ENCODE measurements at places on chromosomes 11 and 22.

DNA sequence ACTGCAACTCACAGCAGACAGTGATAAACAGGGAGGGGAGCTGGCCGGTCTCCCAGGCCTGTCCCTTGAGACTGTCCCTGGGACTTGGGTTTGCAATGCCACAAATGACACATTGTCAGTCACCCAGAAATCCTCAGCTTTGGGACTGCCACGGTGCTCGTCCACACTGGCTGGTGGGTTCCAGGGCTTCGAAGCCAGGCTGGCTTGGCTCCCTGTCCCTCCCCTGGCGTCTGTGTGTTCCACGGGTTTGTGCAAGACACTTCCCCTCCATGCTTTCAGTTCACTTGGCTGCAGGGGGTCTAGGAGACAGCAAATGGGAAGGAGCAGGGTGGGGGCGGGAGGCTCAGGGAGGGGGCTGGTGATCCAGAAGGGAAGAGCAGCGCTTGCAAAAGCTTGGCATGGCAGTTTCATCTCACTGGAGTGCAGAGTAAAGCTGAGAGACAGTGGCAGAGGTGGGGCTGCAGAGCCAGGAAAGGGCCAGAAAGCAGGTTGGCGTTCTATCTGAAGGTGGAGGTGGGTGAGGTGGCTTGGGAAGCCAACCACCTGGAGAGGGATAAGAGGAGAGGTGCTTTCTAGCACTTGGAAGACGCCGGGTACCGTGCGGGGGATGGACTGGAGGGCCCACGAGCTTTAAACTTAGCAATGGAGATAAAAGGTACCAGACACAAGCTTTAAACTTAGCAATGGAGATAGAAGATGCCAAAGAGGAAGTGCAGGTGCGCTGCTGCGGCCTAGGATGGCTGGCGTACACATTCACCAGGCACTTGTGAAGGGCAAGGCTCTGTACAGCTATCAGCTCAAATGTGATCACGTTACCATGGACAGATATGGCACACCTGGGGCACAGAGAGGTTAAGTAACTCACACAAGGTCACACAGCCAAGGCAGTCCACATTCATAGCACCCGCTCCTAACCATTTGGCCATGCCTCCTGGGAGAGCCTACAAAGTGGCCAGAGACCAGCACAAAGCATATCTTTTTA lies 86.4 kb upstream of the SHISAL1 start:
- DNase-seq: peak; percentile 30

- peak; percentile 33 for DNase-seq
Measured at GRCh38 chr22:45225732-45226502, 14.8 kb downstream of the KIAA0930 start.

- no peak for DNase-seq
Measured at GRCh38 chr11:67457453-67457852, 2.3 kb downstream of the CABP4 start.

DNA sequence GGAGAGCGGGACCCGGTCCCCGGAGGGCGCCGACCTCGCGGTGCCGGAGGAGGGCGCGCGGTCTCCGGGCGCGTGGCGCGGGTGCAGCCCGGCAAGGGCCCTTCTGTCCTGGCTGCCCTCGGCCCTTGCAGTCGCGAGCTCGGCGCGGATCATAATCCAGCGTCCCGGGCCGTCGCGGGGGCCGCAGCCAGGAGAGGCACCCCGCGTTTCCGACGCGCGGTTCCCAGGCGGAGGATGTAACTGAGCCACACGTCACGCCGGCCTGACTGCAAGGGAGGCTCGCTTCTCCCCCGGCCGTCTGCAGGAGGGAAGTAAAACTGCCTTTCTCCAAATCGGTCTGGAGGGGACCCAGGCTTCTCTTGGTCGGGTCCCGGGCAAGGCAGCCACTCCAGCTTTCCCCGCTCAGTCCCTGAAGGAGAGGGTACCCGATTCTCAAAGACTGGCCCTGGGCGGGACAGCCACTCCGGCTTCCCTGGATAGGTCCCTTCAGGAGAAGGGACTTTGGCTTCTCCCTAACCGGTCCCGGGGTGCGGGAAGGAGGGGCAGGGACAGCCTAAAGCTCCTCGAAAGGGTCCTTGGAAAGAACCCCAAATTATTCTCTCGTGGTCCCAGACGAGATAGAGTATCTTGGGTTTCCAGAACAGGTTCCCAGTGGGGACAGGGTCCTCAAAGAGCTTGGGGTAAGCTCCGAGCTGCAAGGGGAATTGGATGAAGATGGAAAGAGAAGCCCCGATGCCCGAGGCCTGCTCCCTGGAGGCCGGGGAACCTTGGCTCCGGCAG lies 836 bp downstream of the SPON1 start:
- DNase-seq: peak; percentile 61

DNA sequence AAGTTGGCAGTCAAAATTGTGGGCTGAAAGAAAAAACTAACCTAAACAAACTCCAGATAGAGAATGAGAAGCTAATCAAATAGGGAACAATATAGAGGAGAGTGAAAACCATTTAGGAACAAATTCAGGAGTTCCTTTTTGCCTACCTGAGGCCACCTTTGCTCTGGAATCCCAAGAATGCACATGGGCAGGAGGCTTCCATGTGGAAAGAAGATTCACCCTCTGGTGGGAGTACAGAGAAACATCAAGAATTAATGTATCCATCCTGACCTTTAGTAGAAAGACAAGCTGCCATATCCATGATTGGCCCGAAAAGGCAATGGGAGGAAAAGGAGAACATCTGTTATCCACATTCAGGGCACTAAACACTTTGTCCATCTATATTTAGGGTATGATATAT lies 35.0 kb upstream of the MRGPRX1 start:
- DNase-seq: no peak

DNA sequence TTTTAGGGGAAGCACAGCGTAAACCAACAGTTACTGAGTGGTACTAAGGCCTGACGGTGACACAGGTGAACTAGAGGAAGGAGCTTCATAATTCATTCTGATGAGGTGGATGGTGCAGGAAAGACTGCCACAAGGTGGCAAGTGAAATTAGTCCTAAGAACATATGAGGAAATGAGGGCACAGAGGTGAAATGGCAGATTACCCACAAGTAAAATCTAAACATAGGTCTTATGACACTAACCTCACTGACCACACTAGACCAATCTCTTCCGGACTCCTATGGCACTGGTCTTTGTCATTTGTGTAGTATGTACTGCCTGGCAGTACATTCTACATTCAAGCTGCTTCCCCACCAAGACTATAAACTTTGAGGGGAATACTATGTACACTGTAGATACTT lies 20.2 kb downstream of the GAB2 start:
- DNase-seq: no peak

GRCh38 chr11:25943031-25943430 lies 388.9 kb upstream of the ANO3 start:
- no peak for DNase-seq

- DNase-seq: no peak
Measured at GRCh38 chr11:64252003-64252872, 908 bp downstream of the PLCB3 start.

GRCh38 chr22:43118953-43119458 lies 8.5 kb downstream of the BIK start:
- no peak for DNase-seq

- no peak for DNase-seq
Measured at GRCh38 chr11:115893461-115894099, 389.4 kb upstream of the CADM1 start.

- DNase-seq: no peak
Measured at GRCh38 chr11:103077554-103077953, 14.4 kb downstream of the DCUN1D5 start.

GRCh38 chr22:19851291-19852176 lies 3.1 kb downstream of the GNB1L start:
- DNase-seq: peak; percentile 16

DNA sequence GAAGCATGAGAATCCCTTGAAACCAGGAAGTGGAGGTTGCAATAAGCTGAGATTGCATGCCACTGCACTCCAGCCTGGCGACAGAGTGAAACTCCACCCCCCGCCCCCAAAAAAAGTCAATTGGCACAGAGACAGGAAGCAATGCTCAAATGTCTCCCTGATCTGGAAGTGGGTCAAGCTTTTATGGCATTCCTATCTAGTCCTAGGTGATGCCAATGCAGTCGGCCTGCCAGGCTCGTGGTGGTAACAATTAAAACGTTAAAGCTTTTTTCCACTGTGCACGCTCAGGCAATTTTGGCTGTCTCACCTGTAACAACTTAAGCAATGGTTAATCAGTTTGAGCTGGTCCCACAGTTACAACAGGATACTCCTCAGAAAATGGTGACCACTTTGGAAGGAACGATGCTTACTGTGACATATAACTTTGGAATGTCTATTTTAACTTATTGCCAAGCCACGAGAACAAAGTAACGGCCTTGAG lies 18.9 kb upstream of the PISD start:
- DNase-seq: no peak

- DNase-seq: no peak
Measured at GRCh38 chr22:47457021-47457420, 694.6 kb downstream of the TBC1D22A start.

GRCh38 chr22:49647627-49648026 lies 180.0 kb downstream of the BRD1 start:
- DNase-seq: no peak

DNA sequence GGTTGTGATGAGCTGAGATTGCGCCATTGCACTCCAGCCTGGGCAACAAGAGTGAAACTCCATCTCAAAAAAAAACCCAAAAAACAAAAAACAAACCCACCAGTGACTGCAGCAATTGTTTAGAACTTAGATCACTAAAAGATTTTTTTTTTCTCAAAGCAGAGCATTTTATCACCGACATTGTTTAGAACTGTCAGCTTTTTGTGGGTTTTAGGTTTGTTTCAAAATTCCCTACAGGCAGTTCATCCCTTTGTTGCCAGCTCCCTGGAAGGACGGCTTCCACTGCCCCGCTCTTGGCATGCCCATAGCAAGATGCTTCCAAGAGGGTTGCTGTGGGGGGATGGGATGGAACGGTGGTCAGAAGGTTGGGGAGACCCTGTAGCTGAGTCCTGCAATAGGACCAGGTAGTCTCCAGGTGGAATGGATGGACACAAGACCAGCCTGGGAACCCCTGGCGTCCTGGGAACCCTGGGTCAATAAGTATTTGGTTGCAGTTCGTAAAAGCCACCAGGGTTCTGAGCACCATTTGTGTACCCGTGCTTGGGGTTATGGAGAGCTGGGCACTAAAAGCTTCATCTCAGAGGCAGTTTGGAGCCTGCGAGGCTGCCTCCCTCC lies 46.7 kb downstream of the TSPAN18 start:
- no peak for DNase-seq

GRCh38 chr11:105827906-105828305 lies 194.1 kb downstream of the MSANTD4 start:
- DNase-seq: no peak

GRCh38 chr11:134471716-134472455 lies 59.8 kb upstream of the B3GAT1 start:
- no peak for DNase-seq

DNA sequence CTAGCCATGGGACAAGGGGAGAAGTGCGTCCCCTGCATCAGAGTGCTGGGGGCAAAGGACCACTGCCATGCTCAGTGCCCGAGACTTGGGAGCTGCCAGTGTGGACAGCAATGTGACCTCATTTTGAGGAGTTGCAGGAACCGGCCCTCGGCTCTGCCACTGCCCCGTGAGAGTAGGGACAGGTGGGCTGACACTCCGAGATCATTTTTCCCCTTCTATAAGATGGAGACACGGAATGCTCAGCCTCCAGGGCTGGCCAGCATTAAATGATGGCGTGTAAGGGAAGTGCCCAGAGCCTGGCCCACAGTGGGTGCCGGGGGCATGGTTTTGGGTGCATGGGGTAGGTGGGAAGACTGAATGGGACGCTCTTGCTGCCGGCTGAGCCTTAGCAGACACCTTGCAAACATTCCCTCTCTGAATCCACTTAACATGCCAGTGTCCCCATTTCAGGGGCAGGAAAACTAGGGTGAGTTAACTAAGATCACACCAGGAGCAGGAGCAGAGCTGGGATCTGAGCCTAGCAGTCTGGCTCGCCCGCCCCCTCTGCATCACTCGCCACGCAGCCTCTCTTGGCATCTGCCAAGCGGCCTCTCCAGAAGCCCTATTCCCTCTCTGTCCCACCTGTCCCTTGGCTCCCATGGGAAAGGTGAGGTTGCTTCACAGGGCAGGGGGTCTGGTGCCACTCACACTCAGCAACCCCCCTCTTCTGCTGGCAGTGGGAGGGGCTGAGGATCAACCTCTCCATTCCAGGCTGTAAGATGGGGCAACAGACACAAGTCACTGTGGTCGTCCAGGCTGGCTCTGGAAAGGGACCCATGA lies 13.6 kb downstream of the NPTXR start:
- DNase-seq: no peak

DNA sequence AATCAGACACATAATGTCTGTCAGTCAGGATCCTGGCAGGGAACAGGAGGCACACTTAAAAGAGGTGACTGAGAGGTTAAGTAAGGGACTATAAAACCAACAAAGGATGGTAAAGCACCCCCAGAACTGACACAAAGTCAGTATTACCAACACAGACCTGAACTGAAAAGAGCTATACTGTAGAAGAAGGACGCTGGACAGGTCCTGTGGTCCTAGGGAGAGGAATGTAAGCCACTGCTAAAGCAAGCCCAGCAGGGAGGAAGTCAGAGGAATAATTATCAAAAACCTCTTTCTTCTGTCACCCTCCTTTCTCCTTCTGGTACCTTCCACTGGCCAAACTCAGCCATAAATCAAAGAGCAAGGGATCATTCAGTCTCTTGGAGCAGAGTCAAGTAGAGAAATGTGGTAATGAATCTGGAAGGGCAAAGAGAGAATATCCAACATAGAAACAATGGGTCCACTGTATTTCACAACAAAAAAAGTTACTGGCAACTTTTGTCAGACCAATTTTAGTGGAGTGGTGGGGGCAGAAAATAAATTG lies 33.4 kb upstream of the ANGPTL5 start:
- no peak for DNase-seq

DNA sequence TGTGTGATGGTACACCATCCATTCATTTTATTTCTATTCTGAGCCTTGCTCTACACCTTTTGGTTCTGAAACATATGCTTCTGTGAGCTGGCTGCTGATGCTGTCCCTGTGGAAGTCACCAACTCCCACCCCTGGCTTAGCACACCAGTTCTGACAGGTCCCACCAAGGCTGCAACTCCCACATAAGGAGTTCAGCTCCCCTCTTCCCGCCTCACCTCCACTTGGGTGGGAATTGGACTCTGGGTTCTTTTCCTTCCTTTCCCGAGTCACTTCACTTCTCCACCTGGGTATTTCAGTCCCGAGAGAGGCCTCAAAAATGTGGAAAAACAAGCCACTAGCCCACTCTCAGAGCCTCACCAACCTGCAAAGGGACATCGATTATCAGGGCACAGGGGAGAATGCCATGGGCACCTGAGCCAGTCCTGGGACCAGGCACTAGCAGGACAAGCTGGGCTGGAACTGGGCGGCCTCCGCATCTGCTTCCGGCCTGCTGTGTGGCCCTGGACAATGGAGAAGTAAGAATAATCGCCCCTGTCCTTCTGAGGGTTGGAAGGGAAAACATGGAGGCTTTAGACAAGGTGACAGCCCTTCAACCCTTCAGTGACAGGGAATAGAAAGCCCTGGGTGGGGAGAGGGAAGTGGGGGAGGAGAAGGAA lies 80.1 kb downstream of the IGLL1 start:
- no peak for DNase-seq

GRCh38 chr11:103898065-103898464 lies 138.4 kb upstream of the DDI1 start:
- DNase-seq: no peak

GRCh38 chr11:111846063-111846462 lies 25.3 kb downstream of the ALG9 start:
- no peak for DNase-seq

- DNase-seq: no peak
Measured at GRCh38 chr11:125170001-125170509, 5.5 kb downstream of the PKNOX2 start.

- DNase-seq: no peak
Measured at GRCh38 chr11:35621620-35622019, 3.4 kb downstream of the FJX1 start.

GRCh38 chr11:134464196-134464595 lies 52.2 kb upstream of the B3GAT1 start:
- no peak for DNase-seq

Data from left hindlimb (tissue), 1 donor.